Stimulated activated CD8-positive, alpha-beta memory T cell treated with anti-CD3 and anti-CD28 coated beads, Interleukin-7, amount 100 ng/mL, for 48 hours (primary cell): ENCODE measurements at places on chromosomes 7 and 10.

GRCh38 chr7:144826208-144826607 is 9.6 kb downstream of the TPK1 start:
- no peak for DNase-seq

DNA sequence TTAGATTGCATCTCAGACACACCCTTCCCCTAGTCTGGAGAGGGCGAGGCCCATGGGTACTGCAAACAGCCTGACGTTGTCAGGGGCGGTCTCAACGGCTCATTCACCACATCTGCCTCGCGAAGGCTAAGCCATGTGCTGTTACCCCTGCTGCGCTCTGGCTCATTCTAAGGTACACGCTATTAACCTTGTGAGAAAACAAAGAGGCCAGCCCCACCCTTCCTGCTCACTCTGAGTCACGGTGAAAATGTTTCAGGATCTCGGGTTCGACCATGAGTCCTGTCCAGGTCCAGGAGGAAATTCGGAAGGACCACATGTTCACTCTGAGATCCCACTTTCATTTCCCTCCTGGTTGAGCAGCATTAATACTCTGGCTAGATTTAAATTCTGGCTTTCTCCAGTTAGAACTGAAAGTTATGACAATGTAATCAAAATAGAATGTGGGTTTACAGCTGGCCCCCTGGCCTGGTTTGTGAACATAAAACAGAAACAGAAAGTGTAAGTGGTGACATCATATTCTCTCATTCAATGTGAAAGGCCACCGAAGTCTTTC is 55.2 kb downstream of the EGFR start:
- DNase-seq, result no peak

GRCh38 chr7:19403691-19404090 is 258.5 kb upstream of the FERD3L start:
- no peak for DNase-seq

DNA sequence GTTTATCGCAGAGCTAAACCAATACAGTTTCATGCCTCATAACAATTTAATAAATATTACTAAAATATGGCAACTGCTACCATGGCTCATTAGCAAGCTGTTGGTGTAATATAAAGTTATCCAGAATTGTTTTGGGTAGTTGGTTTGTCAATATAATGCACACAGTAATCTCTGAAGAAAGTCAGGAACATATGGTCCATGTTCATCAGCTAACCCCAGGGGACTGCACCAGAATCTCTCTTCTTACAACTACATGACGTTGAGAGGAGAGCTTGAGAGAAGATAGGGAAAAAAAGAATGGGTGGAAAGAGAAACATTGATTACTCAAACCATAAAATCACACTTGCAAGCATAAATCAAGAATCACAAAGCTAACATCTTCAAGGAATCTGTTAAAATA is 333.7 kb downstream of the NRG3 start:
- DNase-seq, result no peak

GRCh38 chr7:114708646-114709045 is 213.2 kb upstream of the MDFIC start:
- DNase-seq, result no peak

GRCh38 chr10:30534465-30535144 is 94.9 kb downstream of the LYZL2 start:
- no peak for DNase-seq

- no peak for DNase-seq
Observed at GRCh38 chr10:110224992-110225391, 17.6 kb downstream of the MXI1 start.

DNA sequence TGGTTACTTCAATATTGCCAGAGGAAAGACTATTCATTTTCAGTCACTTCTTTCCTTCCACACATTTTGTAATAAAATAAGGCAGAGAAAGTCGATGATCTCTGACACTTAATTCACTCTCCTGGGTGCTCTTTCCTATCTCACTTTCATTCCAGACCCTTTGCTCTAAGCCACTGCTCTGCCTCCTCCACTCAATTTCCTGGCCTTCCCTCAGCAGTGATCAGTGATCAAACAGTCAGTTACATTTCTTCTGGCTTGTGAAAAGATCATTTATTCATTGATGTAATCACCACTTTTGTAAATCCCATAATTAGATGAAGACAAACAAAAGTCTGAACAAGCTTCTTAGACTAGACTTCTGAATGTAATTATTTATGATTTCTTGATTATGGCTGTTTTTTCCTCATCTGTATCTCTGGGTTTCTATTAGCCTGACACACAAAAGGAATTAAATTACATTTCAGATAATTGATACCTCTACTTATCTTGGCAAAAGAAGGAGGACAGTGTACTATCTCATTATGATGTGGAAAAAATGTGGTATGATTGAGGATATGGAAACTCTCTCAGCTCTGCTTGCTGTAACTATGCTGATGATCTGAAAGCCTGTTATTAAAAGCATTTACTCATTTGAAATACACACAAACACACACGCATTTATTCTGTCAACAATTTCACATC is 1102.3 kb downstream of the GRM8 start:
- no peak for DNase-seq

- DNase-seq, result no peak
Observed at GRCh38 chr7:149289262-149289661, 27.3 kb downstream of the ZNF783 start.

- no peak for DNase-seq
Observed at GRCh38 chr7:99141841-99142726, 1.8 kb downstream of the SMURF1 start.

- DNase-seq, result no peak
Observed at GRCh38 chr10:78025685-78026364, 3.5 kb downstream of the POLR3A start.

DNA sequence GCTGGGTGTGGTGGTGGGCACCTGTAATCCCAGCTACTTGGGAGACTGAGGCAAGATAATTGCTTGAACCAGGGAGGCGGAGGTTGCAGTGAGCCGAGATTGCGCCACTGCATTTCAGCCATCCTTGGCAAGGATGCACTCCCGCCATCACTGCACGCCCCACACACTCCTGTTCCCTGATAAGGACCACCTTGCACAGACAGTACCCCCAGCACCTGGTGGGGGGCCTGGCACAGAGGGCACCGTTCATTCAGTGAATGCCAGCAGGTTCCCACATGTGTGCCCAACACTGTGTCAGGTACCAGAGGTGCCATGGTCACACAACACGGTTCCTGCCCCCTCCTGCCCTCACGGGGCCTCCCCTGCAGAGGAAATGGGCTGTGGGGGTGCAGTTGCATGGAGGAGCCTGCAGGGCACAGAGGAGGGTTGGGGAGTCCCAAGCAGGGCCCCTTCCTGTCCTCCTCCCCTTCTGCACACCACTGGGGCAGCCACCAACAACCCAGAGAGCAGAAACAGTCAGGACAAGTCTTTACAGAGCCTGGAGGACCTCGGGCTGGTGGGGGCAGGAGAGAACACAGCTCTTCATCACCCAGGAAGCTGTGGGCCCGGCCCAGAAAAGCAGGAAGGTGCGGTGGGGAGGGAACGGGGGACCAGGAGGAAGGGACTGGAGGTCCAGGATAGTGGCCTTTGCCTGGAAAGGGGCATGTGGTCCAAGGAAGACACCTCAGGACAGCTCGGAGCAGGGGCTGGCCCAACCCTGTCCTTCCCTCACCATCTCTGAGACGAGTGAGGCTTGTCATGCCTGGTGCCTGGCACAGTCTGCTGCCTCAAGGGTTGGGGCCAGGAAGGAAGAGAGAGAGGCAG is 7.1 kb downstream of the CRYGN start:
- peak; percentile 52 for DNase-seq

DNA sequence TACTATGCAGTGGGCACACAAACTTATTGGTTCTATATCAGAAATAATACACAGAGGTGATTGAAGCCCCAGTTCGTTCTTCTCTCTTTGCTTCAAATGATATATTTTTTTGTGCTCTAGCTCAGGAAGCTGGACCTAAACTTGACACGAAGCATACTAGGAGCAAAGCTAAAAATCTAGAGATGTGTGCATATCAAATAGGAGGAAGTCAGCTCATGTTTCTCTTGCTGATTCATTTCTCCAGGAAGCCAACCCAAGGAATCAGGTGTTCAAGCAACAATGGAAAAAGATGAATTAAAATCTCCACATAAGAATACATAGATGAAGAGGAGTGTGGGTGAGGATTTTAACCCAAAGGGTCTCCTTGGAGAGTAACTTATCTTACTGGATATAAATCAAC is 432.5 kb downstream of the KCNMA1 start:
- DNase-seq, result no peak

DNA sequence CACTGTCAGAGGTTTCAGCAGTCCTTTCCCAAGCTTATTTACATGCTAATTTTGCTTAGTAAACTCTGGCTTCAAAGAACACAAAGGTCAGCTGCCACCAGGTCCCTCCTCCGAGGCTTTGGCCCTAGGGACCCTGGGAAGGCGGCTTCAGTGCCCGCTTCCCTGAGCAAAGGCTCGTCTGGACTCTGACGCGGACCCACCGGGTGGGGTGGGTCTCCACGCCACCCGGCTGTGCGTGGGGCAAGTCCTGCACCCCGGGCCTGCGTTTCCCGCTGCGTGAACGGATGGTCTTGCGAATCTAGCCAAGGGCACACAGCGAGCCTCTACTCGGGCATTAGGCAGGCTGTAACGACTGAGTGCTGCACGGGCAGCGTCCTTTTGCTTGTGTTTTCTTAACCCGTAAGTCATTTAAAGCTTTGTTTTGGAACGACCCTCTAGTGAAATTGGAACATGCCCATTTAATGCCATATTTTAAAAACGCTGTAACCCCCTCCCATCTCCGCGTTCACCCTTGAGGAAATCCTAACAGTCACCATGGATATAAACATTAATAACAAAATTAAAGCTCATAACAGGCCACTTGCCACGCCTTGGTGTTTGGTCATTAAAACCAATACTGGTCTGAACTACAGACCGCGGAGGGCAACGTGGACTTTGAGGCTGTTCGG is 828 bp downstream of the BNIP3 start:
- DNase-seq, result no peak

GRCh38 chr7:92685136-92686042 is 95.2 kb upstream of the FAM133B start:
- peak; percentile 74 for DNase-seq

- no peak for DNase-seq
Observed at GRCh38 chr10:23081221-23081750, 14.1 kb upstream of the MSRB2 start.
